Lung (tissue), 17 donors: ENCODE measurements at places on chromosomes 13 and 19. TPM values are rescaled to one million over a fixed set of nuclear protein-coding genes. Genes with fewer than 3 reads are reported as not detected.

- DNase-seq, result no peak
These were observed 132.5 kb downstream of the ZNF675 start for GRCh38 chr19:23554548-23554947.

DNA sequence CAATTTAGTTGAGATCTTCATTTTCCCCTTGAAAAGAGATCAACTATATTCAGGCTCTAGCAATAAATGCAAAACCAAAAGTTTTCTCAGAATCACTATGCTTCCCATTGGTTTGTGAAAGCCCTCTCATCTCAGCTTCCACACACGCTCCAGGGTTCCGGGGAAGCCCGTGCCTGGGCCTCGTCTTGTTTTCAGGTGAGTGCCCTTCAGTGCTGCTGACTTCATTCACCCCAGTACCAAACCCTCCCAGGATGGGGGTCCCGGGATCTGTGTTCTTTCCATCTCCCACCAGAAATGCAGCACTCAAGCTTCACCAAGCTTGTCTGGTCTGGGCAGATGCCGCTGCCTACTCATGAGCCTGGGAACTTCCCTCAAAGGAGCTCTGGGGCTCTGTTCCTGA is 97.7 kb downstream of the TEX29 start:
- DNase-seq, result no peak

KIR2DL1 gene
- polyA plus RNA-seq, result 0.14 TPM

DDX49 gene
- 52.6 TPM for polyA plus RNA-seq

OR4F17 gene
- polyA plus RNA-seq, result not detected
